CD4-positive, alpha-beta T cell treated with Interleukin-4 for 4 hours (primary cell): ENCODE measurements at places on chromosomes 12 and 14.

- DNase-seq, result peak; percentile 68
Observed at GRCh38 chr12:62799126-62799736, 135.7 kb downstream of the PPM1H start.

DNA sequence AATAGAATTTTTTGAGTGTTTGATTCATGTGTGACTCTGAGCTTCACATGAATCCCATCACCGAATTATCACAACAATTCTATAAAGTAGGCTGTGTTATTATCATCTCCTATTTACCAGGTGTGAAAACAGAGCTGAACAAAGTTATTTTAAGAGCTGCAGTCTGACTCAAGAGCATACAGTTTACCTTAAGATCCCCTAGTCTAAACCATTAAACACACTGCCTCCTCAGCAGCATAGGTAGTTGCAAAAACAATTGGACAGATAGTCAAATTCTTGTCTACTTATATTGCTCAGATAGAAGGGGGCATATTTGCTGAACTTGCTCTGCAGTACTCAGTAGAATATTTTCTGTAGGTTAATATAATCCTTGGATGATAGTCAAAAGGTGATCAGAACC is 219.8 kb upstream of the ATP2B1 start:
- no peak for DNase-seq

DNA sequence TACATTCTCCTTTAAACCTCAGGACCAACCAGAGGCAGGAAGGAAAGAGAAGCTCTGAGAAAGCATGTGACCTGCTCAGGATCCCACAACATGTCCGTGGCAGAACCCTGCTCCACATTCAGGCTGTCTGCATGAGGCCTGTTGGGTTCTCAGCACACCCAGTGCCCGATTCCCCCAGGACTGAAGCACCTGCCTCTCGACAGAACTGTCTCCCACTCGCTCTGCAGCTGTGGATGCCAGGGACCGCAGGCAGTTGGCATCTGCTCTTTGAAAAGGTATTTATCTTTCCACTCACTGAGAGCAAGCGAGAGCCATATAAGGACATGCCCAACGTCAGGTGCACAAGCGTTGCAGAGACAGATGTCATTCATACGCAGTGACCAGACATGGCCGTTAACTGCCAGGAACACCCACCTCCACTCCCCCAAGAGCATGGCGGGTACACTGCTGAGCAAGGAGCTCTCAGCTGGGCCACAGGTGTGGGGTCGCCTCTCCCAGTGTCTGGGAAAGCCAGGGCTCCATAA is 18.9 kb downstream of the PITPNM2 start:
- DNase-seq, result peak; percentile 34

DNA sequence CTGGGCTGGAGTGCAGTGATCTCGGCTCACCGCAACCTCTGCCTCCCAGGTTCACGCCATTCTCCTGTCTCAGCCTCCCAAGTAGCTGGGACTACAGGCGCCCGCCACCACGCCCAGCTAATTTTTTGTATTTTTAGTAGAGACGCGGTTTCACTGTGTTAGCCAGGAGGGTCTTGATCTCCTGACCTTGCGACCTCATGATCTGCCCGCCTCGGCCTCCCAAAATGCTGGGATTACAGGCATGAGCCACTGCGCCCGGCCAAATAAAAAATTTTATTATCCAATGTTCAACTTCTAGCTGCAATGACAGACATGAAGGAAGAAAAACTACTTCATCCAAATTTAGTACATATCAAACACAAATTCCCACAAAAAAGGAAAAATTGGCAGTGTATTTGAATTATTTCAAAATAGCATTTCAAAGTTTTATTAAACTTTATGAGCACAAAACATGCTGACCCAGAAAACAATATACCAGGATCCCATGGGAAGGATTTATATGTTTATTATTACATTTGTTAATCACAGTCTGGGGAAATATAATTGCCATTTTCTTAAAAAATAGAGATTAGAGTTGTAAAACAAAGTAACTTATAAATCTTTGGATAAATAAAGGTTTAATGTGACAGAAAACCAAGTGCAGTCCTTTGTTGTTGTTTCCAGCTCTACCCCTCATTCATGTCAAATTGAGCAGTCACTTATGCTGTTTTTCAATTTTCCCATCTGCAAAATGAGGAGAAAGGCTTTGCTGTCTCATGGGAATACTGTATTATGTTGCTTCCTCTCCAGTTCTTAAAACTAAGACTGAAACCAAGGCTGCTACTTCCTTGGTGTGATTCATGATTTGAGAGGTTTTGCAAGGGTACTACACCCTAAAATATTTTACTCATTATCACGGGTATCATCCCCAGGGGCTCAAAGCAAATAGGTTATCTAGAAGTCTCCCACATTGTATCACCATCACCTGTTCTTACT is 155.2 kb upstream of the AVPR1A start:
- no peak for DNase-seq

GRCh38 chr12:40971911-40972310 is 216.2 kb upstream of the PDZRN4 start:
- no peak for DNase-seq

GRCh38 chr12:118164798-118165486 is 29.0 kb downstream of the PEBP1 start:
- no peak for DNase-seq

DNA sequence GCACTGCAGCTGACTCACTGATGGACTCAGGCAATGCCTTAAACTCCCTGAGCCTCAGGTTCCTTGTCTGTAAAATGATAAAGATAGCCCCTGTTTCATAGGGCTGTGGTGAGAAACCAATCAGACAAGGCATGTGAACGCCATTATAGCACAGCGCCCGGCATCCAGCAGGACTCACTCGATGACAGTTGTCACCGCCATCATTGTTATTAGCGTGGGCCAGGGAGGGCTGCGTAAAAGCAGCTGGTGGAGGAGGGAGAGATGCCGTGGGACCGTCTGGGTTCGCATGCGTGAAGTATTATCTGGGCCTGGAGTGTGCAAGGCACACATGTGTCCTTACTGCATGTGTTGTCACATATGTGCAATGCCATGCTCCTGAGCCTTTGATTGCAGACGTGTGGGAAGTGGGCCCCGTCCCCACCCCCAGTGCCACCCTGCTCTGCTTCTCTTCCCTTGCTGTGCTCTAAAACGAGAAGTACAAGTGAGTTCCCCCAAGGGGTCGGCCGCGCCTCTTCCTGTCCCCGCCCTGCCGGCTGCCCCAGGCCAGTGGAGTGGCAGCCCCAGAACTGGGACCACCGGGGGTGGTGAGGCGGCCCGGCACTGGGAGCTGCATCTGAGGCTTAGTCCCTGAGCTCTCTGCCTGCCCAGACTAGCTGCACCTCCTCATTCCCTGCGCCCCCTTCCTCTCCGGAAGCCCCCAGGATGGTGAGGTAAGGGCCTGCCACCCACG is at the start of gene PTPN6:
PTPN6 (plus strand) TSS at position 546 of the 730 bp plus-strand sequence; CDS start at position 703, 157 bp downstream.
- DNase-seq, result peak; percentile 67

GRCh38 chr12:90945070-90945649 is 9.8 kb downstream of the CCER1 start:
- DNase-seq, result peak; percentile 16

- no peak for DNase-seq
Observed at GRCh38 chr14:60487211-60487610, 1.3 kb upstream of the C14orf39 start.

DNA sequence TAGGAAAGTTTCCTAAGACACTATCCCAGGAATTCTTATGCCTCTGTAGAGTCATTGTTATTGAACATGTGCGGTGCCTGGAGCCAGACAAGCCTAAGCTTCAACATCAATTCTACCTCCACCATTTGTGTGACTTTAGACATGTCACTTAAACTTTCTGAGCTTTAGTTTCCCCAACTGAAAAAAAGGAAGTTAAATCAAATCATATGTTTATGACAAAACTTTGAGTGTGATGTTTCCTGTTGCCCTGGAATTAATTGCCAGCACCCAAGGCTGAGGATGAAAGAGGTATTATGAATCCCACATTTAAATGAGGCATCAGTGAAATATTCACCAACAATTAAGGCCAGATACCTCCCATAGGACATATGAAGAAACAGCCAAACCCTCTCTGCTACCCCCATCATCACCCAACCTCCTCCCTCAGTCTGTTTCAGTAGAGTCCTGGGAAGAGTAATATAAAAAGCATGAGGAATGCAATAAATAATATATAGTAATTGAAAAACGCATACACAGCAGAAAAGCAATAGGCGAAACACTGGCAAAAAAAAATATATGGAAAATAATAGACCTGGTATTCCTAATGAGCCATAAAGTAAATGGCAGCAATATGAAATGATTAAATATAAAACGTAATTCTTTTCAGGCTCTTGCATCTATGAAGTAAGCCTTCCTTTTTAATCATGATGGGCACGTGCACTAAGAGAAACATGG is 182.0 kb upstream of the DCN start:
- no peak for DNase-seq

GRCh38 chr14:22333422-22334274 is 255.4 kb downstream of the DAD1 start:
- peak; percentile 17 for DNase-seq
